ENCODE measurements at places on chromosomes 5 and 9. TPM values are rescaled to one million over a fixed set of nuclear protein-coding genes. Genes with fewer than 3 reads are reported as not detected.

F2RL2 gene
- 3.7 TPM for total RNA-seq

MCIDAS gene
- total RNA-seq = not detected

DNA sequence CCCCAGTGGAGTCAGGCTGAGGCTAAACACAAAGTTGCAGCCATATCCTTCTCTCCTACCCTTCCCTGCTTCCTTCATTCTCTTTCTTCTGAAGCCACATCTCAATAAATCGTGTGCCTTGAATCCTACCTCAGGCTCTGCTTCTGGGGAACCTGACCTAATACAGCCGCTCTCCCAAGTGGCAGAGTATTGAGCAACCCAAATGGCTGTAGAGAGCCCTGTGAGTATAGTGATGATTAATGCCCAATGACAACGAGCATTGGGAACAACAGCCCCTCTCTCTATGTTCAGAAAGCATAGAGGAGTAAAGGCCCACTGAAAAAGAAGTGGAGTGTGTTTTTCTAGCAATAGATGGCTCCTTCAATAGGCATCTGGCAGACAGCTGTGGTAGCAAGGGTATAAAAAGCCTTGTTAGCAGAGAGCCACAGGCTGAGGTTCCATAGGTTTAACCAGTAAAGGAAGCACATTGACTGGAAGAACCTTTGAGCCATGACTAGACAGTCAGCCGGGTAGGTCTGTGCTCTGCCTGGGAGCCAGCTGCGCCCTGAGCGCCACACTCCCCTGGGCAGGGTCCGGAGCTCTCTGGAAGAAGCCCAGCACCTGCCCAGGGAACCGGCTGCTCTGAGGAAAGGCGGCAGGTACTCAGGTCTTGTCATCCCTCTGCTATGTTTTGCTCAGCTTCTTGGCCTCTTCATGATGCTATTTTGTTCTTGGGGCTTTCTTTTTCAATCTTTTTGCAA, 22.6 kb upstream of the HSPA9 start:
- DNase-seq = no peak
- H3K36me3 ChIP-seq = no peaks in the 10 kb centered on the region
- no peak overlapping the region for H3K4me3 ChIP-seq
- no peak overlapping the region for H3K27ac ChIP-seq
- no peaks in the 10 kb centered on the region for H3K27me3 ChIP-seq
- H3K4me1 ChIP-seq = no peaks in the 10 kb centered on the region

GRCh38 chr5:96312383-96312782, 120.7 kb downstream of the PCSK1 start:
- no peaks in the 10 kb centered on the region for H3K4me1 ChIP-seq
- H3K36me3 ChIP-seq = no peaks in the 10 kb centered on the region
- no peak overlapping the region for H3K4me3 ChIP-seq
- H3K27me3 ChIP-seq = no peaks in the 10 kb centered on the region

DNA sequence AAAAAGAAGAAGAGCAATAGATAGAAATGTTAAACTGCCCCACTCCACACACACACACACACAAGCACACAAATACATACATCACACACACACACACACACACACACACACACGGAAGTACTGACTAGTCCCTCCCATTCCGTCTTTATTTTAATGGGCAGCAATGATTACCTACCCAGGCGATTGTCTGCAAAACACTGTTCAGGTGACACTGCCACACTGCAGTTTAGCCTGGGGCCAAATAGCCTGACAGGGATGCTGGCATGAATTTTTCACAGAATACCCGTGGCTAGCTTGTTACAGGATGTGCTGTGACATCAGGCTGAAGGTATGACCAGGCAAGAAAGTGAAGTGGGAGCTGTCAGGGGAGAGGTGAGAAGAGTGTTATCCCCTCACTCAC, 86.9 kb downstream of the FRMD3 start:
- no peaks in the 10 kb centered on the region for H3K36me3 ChIP-seq
- H3K4me3 ChIP-seq = no peak overlapping the region
- H3K27me3 ChIP-seq = no peaks in the 10 kb centered on the region
- H3K27ac ChIP-seq = no peak overlapping the region
- H3K4me1 ChIP-seq = no peaks in the 10 kb centered on the region
